ENCODE measurements at places on chromosomes 3 and 15.
A peak's percentile ranks its signal among the peaks of the same experiment; 100 is the strongest.

DNA sequence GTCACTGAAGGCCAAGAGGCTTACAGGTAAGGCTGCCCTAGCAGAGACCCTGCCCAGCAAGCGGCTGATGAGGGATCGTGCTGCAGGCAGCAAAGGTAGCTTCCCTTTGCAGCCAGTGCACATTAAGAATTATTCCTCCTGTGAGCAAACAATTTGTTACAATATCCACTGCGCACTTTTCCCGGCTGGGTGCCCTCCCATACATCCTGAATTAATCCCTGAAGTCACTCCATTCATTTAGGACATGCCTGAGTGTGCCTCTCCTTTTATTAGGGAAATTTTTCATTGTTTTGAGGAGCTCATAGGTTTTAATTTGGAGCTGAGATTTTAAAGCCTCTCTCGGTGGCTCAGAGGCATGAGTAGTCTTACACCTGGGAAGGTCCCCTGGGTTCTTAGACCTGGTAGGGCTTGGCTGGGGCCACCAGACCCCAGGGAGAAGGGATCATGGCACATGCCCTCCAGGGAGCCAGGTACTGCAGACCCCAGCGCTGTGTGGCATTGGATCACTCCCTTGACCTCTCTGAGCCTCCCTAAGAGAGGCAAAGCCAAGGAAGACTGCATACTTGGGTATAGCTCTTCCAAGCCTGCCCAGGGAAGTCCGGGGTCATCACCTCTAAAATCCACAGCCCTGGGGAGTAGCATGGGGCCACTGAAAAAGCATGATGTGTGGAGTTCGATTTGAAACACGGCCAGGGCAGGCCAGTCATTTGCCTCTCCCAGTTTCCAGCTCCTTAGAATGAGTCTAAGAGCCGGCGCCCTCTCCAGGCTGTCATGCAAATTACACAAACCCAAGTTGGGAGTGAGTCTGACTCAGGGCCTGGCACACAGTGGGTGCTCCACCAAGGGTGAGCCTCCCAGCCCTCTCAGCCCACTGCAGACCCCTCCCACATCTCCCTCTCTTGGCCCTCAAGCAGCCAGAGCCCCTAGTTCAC lies 151.9 kb upstream of the LINGO1 start:
- no peak for DNase-seq

- no peak for DNase-seq
These were observed 5.5 kb upstream of the ONECUT1 start for GRCh38 chr15:52795464-52796227.

DNA sequence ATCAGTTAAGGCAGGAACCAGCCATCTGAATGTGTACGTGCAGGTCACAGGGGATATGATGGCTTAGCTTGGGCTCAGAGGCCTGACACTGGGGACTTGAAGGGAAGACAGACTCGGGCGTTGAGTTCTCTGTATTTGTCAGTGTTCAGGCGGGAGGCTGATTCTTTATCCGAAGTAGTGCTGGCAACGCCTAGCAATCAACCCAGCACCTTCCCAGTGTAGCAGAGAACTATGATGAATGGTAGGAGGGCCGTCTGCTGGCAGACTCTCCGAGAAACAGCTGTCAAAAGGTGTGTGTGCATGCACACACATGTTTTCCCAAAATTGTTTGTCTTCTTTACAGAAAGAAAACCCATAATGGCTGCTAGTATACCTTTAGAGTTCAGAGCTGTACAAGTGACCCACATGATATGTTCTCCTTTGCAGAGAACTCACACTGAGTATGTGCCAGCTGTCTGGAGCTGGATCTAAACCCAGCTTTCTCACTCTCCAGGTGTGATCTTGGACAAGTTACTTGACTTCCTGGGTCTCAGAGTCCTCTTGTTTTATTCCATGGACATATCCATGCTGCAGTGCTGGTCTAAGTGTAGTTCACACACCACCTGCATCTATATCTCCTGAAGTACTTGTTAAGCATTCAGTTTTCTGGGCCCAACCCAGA lies 74.5 kb upstream of the LARS2 start:
- no peak for DNase-seq

DNA sequence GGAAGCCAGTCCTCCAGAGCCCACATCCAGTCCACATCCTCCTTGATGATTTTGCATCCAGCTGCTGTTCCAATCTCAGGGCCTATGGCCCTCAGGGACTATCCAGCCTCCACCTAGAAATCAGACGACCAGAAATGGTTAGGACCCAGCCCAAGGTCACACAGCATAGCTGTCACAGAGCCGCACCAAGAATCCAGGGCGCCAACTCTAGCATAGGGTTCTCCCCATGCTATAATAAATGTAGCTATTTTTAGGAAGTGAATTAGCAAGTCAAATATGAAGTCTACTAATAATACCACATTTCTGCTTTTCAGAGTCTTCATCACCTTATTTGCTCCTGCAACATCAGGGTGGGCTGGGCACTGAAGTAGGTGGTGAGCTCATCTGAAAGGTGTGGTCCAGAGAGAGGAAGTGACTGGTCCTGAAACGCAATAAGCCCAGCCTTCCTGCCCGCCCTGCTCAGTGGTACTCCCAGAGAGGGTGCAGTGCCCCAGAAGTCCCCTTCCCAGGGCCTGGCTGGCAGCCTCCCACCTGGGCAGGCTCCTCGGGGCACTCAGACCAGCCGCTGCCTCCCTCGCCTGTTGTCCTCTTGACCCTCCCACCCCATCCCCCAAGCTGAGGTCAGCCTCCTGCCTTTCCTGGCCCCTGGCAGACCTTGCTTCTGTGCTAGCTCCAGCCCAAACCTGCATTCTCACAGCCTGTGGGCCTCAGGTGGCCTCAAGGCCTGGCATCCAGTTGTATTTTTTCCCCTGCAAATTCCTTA lies 17.6 kb upstream of the CYP11A1 start:
- DNase-seq: peak; percentile 86

GRCh38 chr3:99648101-99648500 lies 9.7 kb downstream of the COL8A1 start:
- no peak for DNase-seq

GRCh38 chr3:114794894-114795630 lies 352.0 kb downstream of the ZBTB20 start:
- no peak for DNase-seq

- DNase-seq: no peak
These were observed 14.8 kb upstream of the TMOD3 start for GRCh38 chr15:51814606-51815005.

GRCh38 chr3:141530415-141530768 lies 43.6 kb downstream of the RASA2 start:
- no peak for DNase-seq

All from GM06990 (cell line).